ENCODE measurements at places on chromosomes 1 and 21. TPM values are rescaled to one million over a fixed set of nuclear protein-coding genes. Genes with fewer than 3 reads are reported as not detected.

MAN1C1 gene
- total RNA-seq, result 17.1 TPM

FCRL2 gene
- total RNA-seq, result not detected

KRTAP10-2 gene
- total RNA-seq, result 1.1 TPM

CGN gene
- total RNA-seq, result 3.2 TPM

DNA sequence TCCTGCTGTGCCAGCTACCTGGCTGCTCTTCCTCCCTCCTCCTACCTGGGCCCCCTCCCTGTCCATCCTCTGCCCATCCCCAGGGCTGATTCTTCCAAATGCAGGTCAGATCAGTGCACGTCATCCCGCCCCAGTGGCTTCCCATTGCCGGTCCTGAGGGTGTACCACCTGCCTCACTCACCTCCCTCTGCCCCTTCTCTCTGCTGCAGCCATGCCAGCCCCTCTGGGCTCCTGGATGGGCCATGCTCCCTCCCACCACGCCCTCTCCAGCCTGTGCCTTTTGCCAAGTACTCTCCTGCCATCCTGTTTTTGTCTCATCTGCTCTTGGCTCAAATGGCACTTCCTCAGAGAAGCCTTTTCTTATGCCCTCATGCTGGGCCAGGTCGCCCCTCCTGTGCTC is 95.8 kb downstream of the ARHGEF10L start:
- no peak for ATAC-seq

DNA sequence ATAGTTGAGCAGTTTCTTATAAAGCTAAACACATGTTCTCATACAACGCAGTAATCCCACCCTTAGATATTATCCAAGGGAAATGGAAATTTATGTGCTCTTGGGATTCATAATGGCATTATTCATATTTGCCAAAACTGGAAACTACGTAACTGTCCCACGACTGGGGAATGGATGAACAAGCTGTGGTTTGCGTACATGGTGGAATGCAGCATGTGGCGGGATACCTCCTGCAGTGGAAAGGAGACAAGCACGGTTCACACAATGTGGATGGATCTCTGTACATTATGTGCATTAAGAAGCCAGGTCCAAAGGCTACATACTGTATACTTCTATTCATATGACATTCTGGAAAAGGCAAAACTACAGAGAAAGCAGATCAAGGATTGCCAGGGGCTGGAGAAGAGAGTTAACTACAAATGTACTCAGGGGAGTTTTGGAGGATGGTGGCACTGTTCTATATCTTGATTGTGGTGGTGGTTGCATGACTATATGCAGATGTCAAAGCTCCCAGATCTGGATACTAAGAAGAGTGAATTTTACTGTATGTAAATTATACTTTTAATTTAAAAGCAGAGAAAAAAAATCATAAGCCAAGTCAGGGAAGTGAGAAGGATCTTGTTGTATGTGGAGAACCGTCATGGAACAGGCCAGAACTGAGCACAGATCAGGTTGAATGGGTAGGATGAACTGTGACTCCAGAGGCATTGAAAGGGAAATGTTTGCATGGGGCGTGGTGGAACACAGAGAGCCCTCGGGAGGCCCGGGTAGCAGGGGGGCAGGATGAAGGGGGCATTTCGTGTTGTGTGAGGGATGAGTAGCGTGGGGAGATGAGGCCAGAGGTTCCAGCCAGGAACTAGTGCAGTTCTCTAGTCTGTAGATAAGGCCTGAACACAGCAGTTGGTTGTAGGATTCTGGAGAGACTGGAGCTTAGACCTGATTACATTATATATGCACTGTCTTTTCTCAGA is 90.7 kb downstream of the GALNT2 start:
- ATAC-seq, result peak; percentile 78

TMPRSS15 gene
- 0.13 TPM for total RNA-seq

MYBPH gene
- not detected for total RNA-seq

GRCh38 chr1:116560704-116561490 is 9.9 kb downstream of the CD58 start:
- ATAC-seq, result no peak

PGBD5 gene
- total RNA-seq, result 16.2 TPM

- no peak for ATAC-seq
Measured at GRCh38 chr1:204598319-204598969, 82.2 kb downstream of the MDM4 start.

- ATAC-seq, result no peak
Measured at GRCh38 chr1:38733761-38734160, 125.8 kb downstream of the RRAGC start.

PDZK1IP1 gene
- not detected for total RNA-seq

NPHS2 gene
- not detected for total RNA-seq

DNA sequence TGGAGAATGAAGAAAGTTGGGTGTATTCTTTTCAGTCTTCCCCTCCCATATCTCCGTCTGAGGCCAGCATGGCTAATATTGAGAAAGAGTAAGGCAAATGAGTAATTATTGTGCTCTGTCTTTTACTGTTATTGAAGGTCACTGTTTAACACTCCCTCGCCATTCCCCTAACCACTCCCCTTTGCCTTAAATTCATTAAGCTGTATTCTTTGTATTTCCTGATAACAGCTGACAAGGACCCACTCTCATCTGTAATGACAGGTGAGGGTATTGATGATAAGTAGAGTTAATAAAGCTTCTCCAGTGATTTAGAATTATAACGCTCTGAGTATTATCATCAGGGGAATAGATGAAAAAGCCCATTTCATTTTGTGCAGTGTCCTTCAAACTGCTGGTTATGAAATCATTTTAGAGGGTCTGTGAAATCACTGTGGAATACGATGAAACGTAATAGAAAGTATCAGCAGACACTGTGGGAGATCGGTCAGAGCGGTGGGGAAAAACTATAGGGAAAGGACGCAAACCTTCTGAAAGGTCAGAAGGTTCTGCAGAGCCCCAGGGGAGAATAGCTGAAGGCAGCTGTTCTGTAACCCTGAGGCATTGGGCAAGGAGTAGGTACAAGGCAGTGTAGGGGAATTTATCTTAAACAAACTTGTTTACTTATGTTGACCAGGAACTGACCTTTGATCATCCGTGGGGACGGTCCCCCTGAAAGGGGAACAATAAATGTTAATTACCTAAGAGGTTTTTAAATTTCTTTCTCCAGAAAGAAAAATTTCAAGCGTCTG is 46.3 kb upstream of the CACYBP start:
- ATAC-seq, result no peak

GRCh38 chr1:229714964-229715603 is 89.0 kb downstream of the URB2 start:
- ATAC-seq, result no peak

GRCh38 chr1:214349781-214350180 is 68.8 kb downstream of the SMYD2 start:
- ATAC-seq, result no peak

GRCh38 chr1:160879056-160879455 is 5.9 kb downstream of the ITLN1 start:
- ATAC-seq, result no peak

ADAR gene
- total RNA-seq, result 105 TPM

- no peak for ATAC-seq
Measured at GRCh38 chr21:22885614-22886013, 1887.4 kb downstream of the NCAM2 start.

SELENON gene
- 11.4 TPM for total RNA-seq

DNA sequence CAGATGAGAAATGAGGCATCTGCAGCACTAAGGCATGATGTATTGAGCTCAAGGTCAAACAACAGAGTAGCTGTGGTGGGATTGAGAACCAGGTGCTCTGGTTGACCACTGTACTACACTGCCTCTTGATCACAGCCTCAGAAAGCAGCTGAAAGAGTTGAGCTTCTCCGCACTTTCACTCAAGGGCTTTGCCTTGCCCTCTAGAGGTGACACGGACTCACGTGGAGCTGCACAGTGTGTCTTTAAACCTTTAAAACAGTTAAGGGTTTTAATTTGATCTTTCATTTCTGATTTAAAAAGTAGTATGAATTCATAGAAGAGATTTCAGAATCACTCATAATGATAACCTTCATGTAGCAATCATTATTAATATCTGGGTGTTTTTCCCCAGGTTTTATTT is 132.5 kb downstream of the RWDD3 start:
- ATAC-seq, result no peak

DNA sequence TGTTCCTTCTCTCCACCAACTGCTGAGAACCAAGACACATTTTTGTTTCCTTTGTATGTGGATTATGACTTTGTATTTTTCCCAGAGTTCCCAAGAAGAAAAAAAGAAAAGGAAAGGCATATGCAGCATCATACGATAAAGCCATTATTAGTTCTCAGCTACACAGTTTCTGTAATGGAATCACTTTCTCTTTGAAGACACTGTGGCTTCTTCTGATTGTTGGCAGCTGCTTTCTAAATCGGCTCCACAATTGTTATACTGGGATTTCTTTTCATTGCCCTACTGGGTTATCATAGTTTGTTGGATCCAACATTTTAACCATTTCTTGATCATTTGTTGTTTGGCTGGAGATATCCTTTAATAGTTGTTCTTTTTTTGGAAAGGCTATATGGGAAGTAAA is 89.5 kb upstream of the HIVEP3 start:
- no peak for ATAC-seq

- ATAC-seq, result peak; percentile 85
Measured at GRCh38 chr1:224106568-224107281, 7.2 kb upstream of the FBXO28 start.

TIAM1 gene
- total RNA-seq, result 18.8 TPM

DNA sequence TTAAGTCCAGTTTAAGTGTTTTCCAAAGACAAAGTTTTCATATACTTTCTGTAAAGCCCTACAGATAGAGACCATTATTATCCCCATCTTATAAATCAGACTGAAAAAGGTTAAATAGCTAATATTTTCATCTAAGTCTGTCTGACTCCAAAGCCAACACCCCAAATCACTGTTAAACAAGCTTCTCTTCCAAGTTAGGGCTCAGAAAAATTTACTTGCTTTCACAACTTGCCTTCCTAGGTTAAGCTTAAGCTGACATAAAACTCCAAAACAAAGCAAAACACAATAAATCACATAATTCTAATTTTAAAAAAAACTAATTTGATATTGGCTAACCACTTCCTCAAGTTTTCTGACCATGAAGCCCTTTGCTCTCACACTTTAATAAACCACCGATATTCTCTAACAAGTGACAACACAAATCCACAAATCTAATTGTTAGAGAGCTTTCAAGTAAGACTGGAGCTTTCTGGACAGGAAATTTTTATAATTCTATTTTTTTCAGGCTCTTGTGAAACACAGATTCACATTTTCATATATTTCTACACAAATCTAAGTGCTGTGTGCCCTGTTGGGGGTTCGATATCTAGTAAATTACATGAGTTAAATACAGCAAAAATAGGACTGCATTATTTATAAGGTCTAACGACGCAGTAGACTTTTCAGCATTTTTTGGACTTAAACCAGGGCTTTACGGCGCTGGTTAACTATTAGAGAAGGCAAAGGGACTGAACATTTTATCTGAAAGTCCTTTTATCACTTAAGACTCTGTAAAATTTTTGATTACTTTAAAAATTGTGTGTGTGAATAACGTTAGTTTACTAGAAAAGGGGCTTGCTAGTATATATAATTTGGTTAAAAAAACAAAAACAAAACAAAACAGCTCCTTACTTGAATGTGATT is 2.1 kb downstream of the GNG12 start:
- no peak for ATAC-seq
